Stimulated activated CD8-positive, alpha-beta memory T cell treated with anti-CD3 and anti-CD28 coated beads, Interleukin-7, amount 100 ng/mL, for 1 hour (primary cell): ENCODE measurements at places on chromosomes 2 and 18.

DNA sequence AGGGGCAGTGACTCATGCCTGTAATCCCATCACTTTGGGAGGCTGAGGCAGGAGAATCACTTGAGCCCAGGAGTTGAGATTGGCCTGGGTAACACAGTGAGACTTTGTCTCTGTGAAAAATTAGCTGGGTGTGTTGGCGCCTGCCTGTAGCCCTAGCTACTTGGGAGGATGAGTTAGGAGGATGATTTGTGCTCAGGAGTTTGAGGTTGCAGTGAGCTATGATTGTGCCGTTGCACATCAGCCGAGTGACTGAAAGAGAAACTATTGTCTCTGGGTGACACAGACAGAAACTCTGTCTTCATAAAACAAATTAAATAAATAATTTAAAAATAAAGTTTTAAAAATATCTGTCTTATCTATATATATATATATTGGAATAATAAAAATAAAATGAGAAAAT is 1844.6 kb upstream of the PIK3C3 start:
- no peak for DNase-seq

GRCh38 chr2:854460-854859 is 96.2 kb upstream of the SNTG2 start:
- no peak for DNase-seq

GRCh38 chr2:165417009-165417408 is 52.5 kb upstream of the CSRNP3 start:
- no peak for DNase-seq

GRCh38 chr2:46780801-46781445 is 134.7 kb downstream of the MCFD2 start:
- no peak for DNase-seq

- DNase-seq = no peak
These were observed 155.0 kb downstream of the EIPR1 start for GRCh38 chr2:3222636-3223035.

DNA sequence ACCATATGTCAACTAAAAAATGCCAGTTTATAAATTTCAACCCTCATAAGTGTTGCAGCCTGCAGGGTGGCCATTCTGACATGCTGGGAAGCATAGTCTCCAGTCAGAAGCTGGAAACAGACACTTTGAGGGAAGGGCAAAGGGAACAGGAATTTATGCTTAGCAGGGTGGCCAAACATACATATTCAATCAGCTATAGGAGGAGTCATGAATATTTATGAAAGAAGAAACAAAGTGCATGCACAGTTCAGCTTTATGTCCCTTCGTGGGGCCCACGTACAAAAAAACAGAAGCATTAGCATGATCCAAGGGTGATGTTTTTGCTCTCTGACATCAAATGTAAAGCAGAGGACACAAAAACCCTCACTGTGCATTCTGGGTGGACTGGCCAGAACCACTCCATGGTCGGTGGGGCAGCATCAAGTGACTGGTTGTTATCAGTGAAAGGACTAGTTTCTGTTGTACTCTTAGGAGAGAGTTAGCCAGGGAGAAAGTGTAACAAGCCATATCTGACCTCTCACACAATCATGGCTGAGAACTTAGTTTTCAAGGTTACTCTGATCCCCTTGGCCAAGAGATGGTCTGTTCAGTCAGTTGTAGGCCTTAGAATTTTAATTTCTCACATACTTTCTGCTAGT is 9.9 kb upstream of the PDE11A start:
- DNase-seq = no peak
